ENCODE measurements at places on chromosomes 7 and 10.

- no peak for DNase-seq
Observed at GRCh38 chr10:48582970-48583369, 21.9 kb downstream of the ARHGAP22 start.

DNA sequence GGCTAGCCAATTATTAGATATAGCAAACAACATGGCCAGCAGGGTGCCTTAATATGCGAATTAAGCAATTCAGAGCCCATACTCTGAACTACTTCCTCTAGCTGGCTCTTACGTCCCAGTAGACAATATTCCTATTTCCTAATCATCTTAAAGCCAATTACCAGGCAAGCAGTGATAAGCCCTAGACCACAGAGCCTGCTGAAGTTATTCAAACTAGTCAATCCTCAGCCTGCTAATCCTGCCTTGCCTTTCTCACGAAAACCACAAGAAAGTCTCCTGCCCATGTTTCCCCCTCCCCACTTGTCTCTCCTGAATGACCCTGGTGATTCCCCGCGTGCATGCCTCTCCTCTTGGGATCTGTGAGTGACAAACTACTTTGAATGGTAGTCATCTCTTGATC is 86.8 kb upstream of the CACNA2D1 start:
- DNase-seq, result no peak

- DNase-seq, result peak; percentile 75
Observed at GRCh38 chr7:149126662-149127266, 640 bp upstream of the ZNF425 start.

GRCh38 chr10:80186364-80187012 is 18.8 kb downstream of the ANXA11 start:
- peak; percentile 71 for DNase-seq

GRCh38 chr7:139131-139530 is 53.2 kb upstream of the FAM20C start:
- DNase-seq, result no peak

- DNase-seq, result no peak
Observed at GRCh38 chr7:12895296-12895695, 207.9 kb downstream of the ARL4A start.

- no peak for DNase-seq
Observed at GRCh38 chr7:5050676-5051075, 5.0 kb downstream of the RBAK start.

- DNase-seq, result no peak
Observed at GRCh38 chr7:155590215-155591018, 44.1 kb upstream of the CNPY1 start.

DNA sequence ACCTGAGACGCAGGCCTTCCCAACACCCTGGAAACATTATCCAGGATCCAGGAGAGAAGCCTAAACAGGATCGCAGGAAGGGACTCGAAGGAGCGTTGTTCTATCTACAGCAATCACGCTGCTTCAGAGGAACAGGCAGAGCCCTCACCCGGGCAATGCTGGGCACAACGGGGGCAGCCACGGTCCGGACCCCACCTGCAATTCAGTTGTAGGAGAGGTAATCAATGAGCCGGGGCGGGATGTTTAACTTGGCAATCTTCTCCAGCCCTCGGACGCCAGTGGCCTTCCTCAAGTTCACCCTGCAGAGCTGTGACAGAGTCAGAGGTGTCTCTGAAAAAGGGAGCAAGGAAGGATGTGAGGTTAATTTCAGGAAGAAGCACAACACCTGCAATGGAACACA is 25.9 kb downstream of the ASB13 start:
- no peak for DNase-seq

GRCh38 chr10:3666525-3667302 is 118.3 kb downstream of the KLF6 start:
- DNase-seq, result peak; percentile 31

DNA sequence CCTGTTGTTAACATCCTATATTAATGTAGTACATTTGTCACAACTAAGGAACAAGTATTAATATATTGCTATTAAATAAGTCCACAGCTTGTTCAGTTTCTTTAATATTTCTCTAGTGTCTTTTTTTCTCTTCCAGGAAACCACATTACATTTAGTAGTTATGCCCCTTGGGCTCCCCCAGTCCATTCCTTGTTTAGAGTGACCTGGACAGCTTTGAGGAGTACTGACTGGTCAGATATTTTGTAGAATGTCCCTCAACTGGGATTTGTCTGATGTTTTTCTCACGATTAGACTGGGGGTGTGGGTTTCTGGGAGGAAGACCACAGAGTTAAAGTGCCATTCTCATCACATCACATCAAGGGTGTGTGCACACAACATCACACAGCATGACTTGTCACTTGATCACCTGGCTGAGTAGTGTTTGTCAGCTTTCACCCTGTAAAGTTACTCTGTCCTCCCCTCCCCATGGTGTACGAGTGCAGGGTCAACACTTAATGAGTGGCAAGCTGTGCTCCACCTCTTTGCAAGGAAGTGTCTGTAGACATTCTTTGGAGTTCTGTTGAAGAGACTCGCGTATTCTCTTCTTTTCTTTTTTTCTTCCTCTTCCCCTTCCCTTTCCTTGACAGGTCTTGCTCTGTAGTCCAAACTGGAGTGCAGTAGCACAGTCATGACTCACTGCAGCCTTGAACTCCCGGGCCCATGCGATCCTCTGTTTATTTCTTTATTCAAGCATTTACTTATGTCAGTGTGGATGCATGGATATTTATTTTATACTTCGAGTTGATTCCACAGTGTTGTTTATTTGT is 10.2 kb downstream of the LMTK2 start:
- DNase-seq, result no peak

- DNase-seq, result no peak
Observed at GRCh38 chr7:154497751-154498150, 445.6 kb downstream of the DPP6 start.

- DNase-seq, result no peak
Observed at GRCh38 chr10:22617516-22617915, 96.9 kb downstream of the PIP4K2A start.

- no peak for DNase-seq
Observed at GRCh38 chr7:124959676-124960075, 30.1 kb upstream of the POT1 start.
